A549 (cell line): ENCODE measurements at places on chromosomes 3 and 15. TPM values are rescaled to one million over a fixed set of nuclear protein-coding genes. Genes with fewer than 3 reads are reported as not detected.

- DNase-seq, result peak; percentile 40
Observed at GRCh38 chr3:39809181-39809994, at the start of gene MYRIP. Gene MYRIP (plus strand): TSS chr3:39809609. CDS start chr3:39900817, 91,208 bp downstream.

DNA sequence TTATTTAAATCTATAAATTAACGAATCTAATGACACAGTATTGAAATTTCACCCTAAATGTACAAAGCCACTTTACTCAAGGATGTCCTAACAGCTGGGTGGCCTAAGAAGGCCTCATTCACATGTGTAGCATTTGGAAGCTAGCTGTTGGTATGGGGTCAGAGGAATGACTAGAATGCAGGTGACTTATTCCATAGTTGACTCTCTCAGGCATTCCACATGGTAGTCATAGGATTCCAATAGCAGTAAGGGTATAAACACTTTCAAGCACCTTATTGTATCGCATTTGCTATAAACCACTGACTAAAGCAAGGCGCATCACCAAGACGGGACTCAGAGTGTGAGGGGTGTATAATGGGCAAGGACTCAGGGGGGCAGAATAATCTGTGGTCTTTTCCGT is 294.8 kb upstream of the EPHA3 start:
- DNase-seq, result no peak

- DNase-seq, result no peak
Observed at GRCh38 chr3:15439476-15439875, 12.1 kb downstream of the EAF1 start.

DNA sequence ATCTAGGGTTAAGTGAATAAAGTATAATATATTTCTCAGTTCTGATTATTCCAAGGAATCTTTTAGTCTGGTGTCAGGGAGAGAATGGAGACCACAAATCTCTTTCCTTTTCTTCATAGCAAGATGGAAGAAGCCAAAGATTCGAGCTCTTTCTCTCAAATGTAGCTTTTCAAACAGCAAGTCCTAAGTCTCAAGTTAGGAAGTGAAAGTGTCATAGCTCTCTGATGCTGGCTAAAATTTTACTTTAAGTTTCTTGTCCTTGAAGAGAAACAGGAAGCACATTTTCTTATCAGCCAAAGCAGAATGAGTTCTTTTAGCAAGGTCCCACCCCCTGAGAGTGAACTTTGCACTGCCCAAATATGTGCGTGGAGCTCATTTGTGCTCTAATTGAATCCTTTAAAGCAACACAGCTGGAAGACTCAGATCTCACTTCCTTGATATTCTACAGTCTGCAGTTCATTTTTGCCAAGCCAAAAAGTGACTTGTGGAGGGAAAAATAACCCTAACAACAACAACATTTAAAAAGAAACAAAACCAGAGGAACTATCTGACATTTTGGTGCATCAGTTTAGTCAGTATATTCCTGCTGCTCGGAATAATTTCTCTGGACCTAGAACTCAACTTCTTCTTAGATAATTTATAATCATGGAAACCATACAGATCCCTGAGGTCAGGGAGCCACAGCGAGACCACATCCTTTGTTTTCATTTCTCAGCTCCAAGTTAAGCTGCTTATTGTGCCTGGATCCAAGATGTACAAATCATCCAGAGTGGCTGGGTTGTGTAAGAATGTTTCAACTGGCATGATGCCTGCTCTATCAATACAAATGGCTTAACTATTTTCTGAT is 238.7 kb upstream of the P2RY1 start:
- DNase-seq, result no peak

GRCh38 chr3:188037195-188037718 is 116.7 kb upstream of the LPP start:
- peak; percentile 73 for DNase-seq

DNA sequence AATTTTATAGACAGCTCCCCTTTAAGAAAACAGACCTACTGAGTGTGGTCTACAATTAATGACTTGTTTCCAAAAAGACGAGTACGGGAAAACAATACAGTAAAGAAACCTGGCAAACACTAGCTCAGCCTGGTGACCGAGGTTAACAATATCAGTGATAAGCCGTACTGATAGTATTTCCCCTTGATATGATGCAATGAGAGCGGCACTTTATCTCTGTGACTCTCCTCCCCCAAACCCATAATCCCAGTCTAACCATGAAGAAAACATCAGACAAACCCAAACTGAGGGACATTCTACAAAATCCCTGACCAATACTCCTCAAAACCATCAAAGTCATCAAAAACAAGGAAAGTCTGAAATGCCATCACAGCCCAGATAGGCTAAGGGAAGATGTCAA is 8.2 kb downstream of the DENND4A start:
- DNase-seq, result no peak

GRCh38 chr15:45093013-45093412 is 21.0 kb downstream of the DUOX2 start:
- no peak for DNase-seq

GRCh38 chr15:38147246-38147645 is 105.4 kb upstream of the SPRED1 start:
- no peak for DNase-seq

DNA sequence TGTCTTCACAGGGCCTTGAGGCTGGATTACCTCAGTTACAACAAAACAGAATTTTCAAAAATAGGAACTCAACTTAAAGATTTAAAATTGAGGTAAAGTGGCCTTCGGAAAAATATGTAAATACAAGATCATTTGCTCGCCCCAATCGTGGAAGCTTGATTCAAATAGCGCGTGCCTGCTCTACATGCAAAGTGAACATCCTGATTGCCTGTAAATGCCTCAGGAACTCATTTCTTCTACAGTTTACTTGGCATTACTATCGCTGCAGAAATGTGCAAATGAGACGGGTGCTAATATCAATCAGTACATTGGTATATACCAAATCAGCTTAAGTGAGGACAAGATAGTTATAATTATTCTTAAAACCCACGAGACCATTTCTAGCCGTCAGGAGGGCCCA is 159.2 kb downstream of the XXYLT1 start:
- DNase-seq, result no peak

GRCh38 chr3:171356251-171356650 is 104.0 kb downstream of the TNIK start:
- no peak for DNase-seq

- DNase-seq, result no peak
Observed at GRCh38 chr15:90037961-90038631, 37.0 kb downstream of the ZNF710 start.

- DNase-seq, result no peak
Observed at GRCh38 chr3:41224120-41224806, 25.0 kb downstream of the CTNNB1 start.

DNA sequence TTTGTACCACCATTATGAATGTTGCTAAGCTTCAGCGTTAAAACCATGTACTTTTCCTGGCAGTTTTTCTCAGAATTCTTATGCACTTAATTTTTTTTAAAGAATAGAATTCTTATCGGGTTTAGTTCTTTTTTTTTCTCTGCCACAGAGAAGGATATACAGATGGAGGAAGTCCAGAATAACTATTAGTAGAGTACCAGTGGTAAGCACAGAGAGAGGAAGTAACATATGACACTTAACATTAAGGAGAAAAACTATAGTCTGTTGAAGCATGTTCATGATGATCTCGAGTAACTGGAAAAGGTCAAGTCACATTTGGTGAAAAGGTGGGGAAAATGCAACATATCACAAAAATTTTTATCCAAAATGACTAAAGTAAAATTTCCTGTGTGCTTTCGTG is 68.9 kb downstream of the RNF13 start:
- no peak for DNase-seq

GRCh38 chr3:24401090-24401810 is 93.4 kb downstream of the THRB start:
- no peak for DNase-seq

DNA sequence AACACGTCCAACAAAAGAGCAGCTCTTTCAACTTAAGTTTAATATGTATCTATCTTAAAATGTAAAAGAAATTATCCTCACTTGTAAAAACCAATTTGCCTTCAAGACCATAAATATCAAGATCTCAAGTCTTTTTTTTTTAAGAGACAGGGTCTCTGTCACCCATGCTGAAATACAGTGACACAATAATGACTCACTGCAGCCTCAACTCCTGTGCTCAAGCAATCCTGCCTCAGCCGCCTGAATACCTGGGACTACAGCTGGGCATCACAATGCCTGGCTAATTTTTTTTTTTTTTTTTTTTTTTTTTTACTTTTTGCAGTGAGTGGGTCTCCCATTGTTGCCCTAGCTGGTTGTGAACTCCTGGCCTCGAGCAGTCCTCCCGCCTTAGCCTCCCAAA is 26.0 kb downstream of the ACAP2 start:
- DNase-seq, result no peak

DNA sequence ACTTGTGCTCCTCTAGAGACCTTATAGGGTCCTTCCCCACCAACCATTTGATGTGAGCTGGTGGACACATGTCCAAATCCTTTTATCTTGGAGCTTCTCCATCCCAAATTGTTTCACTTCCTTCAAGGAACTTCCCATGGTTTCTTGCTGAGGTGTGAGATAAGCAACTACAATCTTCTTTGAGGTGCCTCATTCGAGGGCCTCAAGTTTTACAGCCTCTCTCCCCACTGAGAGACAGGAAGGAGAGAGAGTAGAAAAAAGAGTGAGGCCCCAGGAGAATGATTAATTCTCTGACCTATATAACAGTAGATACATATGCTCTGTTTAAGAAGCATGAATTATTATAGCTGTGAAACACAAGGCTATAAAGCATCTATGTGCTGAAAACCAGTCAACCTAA is 70.5 kb downstream of the SUMF1 start:
- DNase-seq, result no peak

DNA sequence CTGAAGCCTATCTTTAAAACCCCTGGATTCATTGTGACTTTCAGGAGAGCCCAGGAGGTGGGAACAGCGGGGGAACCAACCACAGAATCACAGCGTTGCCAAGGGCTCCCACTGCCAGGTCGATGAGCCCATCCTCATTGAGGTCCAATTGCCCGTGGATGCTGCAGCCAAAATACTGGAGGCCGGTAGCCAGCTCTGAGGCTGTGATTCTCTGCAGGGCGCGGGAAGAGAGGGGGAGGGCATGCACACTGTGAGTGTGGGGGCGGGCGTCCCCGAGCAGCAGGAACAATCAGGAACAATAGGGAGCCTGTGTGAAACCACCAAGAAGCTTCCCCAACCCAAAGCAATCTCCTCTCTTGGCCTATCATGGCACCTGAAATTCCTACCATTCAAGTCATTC is 53.4 kb downstream of the FEM1B start:
- DNase-seq, result no peak

- no peak for DNase-seq
Observed at GRCh38 chr15:95499397-95499796, 831.1 kb upstream of the NR2F2 start.

DISP2 gene
- polyA plus RNA-seq, result 0.39 to 0.82 TPM (median 0.56 TPM) in 3 replicates

DPPA4 gene
- polyA plus RNA-seq, result not detected in 3 replicates

TLR9 gene
- polyA plus RNA-seq, result not detected in 3 replicates

NCEH1 gene
- 20.7 to 25.8 TPM (median 21.4 TPM) in 3 replicates for polyA plus RNA-seq

ACKR4 gene
- polyA plus RNA-seq, result 0.04 TPM in 1 of 3 replicates, not detected in the others

ARPP19 gene
- 97.0 to 102 TPM (median 102 TPM) in 3 replicates for polyA plus RNA-seq
